ENCODE measurements at places on chromosomes 12 and 14.

- no peak for DNase-seq
Measured at GRCh38 chr12:80317307-80317706, 126.7 kb upstream of the PTPRQ start.

- DNase-seq, result no peak
Measured at GRCh38 chr14:61125041-61125866, 144.2 kb downstream of the SLC38A6 start.

DNA sequence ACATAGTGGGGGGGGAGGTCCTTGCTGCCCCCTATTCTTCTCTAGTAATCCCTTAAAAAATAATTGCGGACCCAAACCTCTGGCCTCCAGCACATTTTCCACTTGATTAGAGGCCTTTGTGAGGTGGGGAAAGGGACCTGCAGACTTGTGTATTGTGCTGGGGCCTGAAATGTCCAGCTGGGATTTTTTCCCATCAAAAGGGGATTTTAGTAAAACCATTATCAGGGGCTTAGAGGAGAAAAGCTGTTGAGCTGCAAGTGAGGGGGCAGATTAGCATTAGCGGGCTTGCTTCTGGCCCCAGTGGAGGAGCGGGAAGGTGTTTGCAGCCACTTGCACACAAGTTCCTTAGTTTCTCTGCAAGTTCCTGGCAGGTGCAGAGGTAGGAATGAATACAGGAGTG, 13.9 kb downstream of the FBXL14 start:
- DNase-seq, result no peak

- no peak for DNase-seq
Measured at GRCh38 chr12:95017482-95017881, 14.0 kb upstream of the NDUFA12 start.

DNA sequence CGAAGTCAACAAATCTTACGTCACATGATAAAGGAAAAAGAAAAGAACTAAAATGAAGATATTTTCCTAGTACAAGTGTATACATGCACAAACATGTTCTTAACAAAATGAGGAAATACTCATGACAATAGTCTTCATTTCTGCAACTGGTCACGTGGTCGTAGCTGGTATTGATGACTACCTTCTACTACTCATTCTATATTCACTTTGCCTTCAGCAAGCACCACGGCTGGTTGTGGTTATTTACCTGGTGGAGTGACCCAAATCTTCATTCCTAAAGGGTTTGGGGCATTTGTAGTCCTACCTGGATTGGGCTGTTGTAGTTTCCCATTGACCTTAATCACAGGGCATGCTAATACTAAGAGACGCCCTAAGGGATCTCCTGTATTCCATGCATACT, 51.2 kb downstream of the FIGNL2 start:
- no peak for DNase-seq

- DNase-seq, result peak; percentile 25
Measured at GRCh38 chr12:47238669-47239114, 158.9 kb upstream of the AMIGO2 start.

- DNase-seq, result no peak
Measured at GRCh38 chr14:36848213-36848612, 186.6 kb downstream of the PAX9 start.

GRCh38 chr12:23751641-23752040, 197.8 kb downstream of the SOX5 start:
- DNase-seq, result no peak

DNA sequence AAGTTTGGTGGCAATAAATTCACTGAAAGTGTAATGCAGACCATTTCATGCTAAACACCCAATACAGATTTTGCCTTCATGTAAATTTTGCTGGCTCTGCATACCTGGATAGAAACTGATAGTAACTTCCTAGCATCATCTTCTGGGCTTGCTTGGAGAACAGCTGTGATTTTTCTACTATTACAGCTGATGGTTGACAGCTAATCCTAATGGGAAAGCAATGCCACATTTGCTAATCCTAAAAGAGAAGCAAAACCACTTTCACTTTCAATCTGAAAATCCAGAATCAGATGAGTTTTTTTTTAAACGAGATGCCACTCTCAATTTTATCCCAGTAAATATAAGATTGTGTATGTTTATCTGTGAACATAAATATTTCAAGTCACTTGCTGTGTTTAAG, 1035.9 kb downstream of the TRHDE start:
- DNase-seq, result no peak

GRCh38 chr14:39109893-39110715, 4.0 kb upstream of the GEMIN2 start:
- no peak for DNase-seq

- no peak for DNase-seq
Measured at GRCh38 chr14:96914571-96915128, 117.5 kb downstream of the VRK1 start.

DNA sequence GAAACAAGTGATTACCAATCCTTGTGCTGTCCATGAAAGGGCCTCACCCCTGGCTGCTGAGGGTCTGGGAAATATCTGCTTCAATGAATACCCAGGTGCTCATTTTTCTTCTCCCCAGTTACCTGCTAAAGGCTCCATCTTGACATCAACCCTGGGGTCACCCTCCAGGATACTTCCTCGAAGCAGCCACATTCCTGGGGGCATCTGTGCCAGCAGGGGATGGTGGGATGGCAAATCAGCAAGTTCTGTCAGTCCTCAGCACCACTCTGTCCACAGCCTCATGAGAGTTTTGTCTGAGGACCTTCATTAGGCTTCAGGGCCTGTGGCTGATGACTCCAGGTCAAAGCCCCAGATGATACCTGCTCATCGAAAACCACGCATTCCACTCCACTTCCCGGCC, 124.8 kb downstream of the ZFP36L1 start:
- DNase-seq, result no peak

GRCh38 chr12:92950011-92950410, 20.9 kb upstream of the EEA1 start:
- no peak for DNase-seq

DNA sequence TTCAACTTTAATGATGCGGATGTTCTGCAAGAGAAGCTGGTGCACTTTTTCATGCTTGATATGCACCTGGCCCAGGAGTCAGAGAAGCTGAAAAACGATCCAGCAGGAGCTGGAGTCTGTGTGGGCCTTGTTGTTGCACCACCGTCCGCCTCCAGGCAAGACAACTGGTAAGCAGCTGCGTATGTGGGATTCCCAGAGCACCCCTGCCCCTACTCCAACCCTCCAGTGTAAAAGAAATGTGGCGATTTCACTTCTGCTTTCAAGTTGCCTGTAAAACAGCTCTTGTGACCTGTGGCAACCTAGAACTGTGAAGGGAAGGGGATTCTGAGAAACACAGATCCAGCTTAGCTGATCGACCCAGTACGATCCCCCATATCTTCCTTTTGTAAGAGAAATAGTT, 154.1 kb upstream of the PELI2 start:
- no peak for DNase-seq

DNA sequence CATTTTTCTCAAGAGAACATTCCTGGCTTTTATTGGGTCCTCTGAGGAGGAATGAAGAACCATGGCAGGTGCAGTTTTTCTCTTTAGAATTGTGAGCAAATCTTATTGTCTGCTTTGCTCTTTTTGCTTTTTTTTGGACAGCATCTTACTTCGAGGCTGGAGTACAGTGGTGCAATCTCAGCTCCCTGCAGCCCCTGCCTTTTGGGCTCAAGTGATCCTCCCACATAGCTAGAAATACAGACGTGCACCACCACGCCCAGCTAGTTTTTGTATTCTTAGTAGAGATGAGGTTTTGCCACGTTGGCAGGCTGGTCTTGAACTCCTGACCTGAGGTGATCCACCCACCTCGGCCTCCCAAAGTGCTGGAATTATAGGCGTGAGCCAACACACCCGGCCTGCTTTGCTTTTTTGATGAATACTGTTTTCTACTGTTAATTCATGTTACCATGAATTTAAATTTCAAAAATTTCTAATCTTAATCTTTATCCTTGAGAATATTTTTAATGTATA, 71.5 kb downstream of the POLR3B start:
- DNase-seq, result no peak

Measured in BJ (cell line).